ENCODE measurements at places on chromosomes 7 and 10.

- DNase-seq, result no peak
These were observed 138.8 kb downstream of the ADARB2 start for GRCh38 chr10:1598393-1599153.

DNA sequence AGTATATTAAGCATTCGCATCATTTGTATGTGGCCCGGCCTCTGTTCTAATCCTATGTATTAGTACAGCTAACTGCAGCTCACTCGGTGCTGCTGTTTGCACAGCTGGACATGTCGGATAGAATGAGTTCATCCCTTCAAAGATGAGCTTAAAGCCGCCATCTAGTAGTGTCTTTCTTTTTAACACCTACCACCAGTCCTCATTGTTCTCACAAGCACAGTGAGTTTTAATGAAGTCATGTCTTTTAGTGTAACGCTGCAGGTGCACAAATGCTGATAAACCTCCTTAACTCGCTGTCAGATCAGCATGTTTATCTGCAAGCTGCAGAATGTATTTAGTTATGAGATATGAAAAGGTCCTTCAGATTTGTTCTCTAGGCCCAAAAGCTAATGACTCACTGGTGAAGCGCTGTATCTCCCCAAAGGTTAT lies 247.5 kb downstream of the MTERF1 start:
- DNase-seq, result no peak

DNA sequence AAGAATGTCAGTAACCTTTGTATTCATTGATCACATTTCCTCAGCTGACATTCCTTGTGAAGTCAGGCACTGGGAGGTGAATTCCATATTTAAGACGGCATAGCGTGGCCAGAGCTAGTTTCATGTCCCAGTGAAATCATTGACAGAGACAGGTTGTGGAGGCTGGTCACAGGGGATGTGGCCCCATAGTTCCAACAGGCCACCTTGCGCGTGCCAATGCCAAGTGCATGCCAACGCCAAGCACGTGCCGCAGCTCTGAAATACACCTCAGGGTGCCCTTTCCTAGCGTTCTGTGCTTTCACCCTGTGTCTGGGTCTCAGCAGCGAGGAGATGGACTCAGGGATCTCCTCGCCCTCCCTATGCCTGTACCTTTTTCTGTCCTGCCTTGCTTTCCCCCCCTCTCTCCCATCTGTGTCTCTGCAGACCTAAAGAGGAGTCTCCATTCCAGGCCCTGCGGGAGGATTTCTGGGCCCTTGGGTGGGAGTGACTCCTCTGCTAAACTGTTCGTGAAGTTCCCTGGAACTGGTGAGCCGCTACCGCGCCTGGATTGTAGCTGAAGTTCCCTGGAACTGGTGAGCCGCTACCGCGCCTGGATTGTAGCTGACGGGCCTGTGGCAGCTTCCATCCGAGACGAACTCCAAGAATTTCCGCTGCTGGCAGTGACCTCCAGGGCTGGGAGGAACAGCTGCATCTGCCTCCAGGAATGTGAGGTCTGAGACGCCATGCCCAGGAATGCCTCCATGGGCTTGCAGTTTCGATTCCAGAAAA lies 19.7 kb downstream of the AQP1 start:
- peak; percentile 12 for DNase-seq

DNA sequence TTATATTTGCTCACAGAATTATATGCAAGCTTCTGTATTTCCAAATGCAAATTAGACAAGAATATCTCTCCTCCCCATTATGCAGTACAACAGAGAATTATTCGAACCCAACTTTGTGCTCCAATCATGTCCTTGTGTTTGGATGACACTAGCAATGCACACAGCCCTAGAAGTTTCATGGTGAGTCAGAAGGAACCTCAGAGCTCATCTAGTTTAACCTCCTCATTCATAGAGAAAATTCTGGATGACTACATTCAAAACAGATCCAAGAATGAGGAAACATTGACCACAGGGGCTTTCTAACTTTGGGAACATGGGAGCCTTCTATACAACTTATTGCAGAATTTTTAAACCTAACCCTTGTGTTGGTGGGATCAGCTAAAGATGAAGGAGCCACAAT lies 12.8 kb upstream of the ARID5B start:
- no peak for DNase-seq

DNA sequence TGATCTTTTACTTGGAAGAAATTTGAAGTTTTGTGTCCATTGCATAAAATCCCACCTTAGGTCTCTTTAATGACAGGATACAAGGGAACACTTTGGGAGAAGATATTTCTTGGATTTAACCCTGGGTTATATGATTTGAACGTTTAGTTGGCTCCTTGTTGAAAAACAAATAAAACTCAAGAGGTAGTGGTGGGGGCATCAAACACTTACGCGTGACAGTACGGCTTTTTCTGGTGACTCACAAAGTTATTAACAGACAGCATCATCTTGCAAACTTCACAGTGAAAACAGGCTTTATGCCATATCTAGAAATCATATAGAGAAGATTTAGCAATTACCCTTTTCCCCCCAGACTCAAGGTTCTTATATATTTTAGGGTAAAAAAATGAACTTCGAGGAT lies 699 bp downstream of the NRAP start:
- DNase-seq, result no peak

DNA sequence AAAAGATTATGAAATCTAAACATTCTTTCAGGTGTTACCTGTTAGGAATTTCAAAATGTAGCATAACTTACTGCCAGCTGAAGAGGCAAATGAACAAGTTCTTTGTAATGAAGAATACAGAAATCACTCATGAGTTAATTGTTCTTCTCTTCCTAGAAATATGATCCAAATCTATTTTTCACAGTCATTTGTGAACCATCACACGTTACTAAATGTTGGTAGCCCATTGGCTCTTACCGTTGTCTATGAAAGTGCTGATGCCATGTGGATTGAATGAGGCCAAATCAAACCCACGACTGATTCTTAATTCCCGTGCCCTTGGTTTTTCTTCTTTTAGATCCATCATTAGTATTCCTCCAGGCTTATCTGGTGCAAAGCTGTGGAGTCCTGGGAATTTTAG lies 15.9 kb upstream of the PON3 start:
- no peak for DNase-seq

GRCh38 chr10:3781468-3782145 lies 3.4 kb downstream of the KLF6 start:
- DNase-seq, result no peak

DNA sequence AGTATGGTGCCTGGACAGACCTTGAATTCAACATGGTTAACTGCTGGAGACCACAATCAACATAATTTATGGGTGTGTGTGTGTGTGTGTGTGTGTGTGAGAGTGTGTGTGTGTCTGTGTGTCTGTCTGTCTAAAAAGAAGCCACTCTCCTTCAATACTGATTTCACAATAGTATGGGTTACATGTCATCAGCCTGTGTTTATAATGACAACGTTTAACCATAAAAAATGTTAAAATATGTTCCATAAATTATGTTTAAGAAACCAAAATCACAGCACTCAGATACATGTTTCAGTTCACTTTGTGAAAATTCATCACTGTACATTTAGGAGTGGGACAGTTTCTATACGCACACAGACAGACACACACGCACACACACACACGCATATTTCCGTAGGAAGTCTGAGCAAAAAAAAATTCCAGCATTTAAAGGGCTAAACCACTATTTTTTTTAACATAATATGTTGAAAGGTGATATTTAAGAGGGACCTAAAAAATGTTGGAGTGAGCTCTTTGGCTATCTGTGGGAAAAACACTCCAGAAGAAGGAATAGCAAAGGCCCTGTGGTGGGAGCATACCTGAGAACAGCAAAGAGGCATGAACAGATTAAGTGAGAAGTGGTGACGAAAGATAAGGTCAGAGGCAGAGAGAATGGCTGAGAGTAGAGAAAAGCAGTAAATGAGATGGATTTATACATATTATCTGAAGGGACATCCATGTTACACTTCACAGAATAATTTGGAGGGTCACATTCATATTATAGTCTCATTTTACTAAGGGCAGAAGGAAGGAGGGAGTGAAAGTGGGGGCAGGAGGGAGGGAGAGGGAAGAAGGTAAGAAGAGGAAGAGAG lies 10.9 kb downstream of the PDZD8 start:
- DNase-seq, result no peak

DNA sequence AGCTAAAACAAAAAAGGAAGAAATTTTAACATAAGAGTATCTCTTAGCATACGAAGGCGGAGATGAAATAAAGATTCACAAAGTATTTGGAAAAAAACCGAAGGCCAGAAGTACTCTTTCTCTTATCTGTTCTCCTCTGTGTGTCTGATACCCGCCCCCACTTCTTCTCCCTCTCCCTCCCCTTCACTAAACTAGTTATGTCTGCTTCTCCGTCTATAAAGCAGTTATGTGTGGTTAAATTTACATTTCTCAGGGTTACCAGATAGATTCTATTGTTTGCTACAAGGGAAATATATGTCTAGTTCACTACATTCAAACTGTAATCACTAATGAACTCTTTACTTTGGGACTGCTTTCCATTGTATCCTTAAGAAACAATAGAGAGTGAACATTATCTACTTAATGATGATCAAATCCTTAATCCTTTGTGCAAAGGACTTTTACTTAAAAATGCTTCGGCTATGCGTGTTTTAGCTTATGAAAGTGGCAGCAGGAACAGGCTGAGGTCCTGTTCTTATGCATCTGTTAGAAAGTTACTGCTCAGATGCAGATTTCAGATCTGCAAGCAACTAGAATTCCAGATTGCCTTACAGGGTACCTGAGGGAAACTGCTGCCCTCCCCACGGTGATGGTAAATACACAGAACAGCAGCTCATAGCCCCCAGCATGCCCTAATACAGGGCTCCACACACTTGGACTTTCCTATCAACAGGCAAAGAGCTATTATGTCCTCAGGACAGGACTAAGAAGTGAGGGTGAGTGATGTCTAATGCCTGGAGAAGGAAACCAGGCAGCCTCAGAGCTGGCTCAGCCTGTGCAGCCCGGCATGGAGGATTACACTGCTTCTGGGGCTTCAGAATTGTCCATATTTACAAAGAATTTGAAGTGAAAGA lies 273.3 kb downstream of the FZD1 start:
- DNase-seq, result no peak

- DNase-seq, result no peak
These were observed 184.5 kb upstream of the CXCL12 start for GRCh38 chr10:44569193-44570091.

- DNase-seq, result no peak
These were observed 72.6 kb downstream of the SHH start for GRCh38 chr7:155739538-155740143.

GRCh38 chr7:69677881-69678493 lies 79.7 kb downstream of the AUTS2 start:
- no peak for DNase-seq

DNA sequence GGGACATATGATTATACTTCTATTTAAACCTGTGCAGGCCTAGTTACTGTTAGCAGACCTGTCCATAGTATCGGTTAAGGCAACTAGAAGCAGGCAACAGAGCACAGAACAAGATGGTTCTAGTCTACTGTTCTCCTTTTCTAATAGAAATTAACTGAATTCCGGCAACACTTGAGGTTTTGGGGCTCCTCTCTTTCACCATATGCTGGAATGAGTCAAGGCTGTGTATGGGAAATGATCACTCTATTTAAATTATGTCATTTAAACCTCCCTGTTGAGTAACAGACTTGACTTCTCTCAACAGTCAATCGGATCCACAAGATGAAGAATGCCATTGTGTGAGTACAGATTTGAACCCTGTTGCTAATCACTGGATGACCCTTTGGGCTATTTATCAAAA lies 6.2 kb upstream of the OTUD1 start:
- DNase-seq, result no peak

GRCh38 chr10:98886686-98887085 lies 349.0 kb downstream of the HPSE2 start:
- DNase-seq, result no peak

DNA sequence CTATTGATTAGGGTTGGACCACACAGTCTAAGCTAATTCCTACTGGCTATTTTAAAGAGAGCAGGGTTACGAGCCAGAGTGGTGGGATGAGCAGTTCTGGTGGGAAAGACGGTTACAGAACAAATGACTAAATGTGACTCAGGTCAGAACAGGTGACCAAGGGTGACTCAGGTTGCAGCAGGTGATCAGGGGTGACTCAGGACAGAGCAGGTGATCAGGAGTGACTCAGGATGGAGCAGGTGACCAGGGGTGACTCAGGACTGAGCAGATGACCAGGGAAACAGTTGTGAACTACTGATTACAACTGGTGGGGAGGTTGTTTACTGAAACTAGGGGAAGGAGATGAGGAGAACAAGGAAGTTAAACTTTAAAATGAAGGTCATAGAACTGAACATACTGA lies 366.3 kb downstream of the ABCA13 start:
- no peak for DNase-seq

DNA sequence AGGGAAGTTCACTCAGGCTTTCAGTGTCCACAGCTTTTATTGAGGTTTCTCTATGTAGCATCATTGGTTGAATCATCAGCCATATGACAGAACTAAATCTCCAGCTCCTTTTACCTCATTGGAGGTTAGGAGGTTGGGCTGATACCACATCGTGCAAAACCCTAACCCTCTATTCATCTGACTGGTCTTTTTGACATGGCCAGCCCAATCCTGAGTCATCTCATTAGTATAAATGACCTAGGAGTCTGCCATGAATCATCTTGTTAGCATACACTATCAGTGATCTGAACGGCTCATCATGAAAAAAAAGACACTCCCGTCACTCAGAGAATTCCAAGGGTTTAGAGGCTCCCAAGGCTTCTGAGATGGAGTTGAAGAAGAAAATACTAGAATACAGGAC lies 669.8 kb upstream of the POT1 start:
- no peak for DNase-seq

- no peak for DNase-seq
These were observed 229.3 kb downstream of the DGKB start for GRCh38 chr7:14673202-14673601.

- no peak for DNase-seq
These were observed 246.1 kb downstream of the AUTS2 start for GRCh38 chr7:69844264-69844868.

DNA sequence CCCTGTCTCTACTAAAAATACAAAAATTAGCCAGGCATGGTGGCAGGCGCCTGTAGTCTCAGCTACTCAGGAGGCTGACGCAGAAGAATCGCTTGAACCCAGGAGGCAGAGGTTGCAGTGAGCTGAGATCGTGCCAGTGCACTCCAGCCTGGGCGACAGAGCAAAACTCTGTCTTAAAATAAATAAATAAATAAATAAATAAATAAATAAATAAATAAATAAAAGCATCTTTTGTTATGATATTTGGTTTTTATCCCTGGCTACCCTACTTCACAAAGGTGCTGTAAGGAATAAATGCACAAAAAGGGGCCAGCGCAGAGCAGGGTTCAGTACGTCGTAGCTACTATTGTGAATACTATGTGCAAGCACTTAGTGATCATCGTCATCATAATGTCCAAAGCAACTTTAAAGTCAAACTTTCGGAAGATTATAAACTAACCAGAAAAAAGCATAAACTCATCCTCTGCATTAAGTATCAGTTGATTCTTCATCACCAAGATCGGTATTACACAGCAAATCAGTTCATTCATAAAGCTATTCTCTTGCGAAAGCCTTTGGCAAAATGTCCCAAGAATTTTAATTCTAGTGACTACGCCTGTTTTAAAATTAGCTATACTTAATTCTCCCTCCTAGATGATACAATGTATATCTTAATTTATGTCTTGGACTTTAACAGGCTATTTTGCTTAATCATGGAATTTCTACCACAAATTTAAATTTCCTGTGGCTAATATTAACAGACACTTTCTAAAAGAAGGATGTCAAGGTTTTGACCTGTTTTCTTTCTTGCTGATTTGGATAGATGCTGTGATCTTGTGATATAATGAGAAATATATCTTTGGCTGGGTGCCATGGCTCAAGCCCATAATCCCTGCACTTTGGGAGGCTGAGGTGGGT lies 7.6 kb upstream of the NFE2L3 start:
- no peak for DNase-seq

Measured in breast epithelium (tissue), 4 donors.